Activated CD4-positive, alpha-beta T cell treated with anti-CD3 and anti-CD28 coated beads, Interleukin-2, amount 10 ng/mL, durations not matched to agents 7 days and 5 days (primary cell): ENCODE measurements at places on chromosomes 1 and 21.

GRCh38 chr1:178946855-178947676 is 76.2 kb upstream of the ANGPTL1 start:
- no peak overlapping the region for H3K27ac ChIP-seq
- H3K36me3 ChIP-seq, result no peaks in the 10 kb centered on the region
- H3K4me3 ChIP-seq, result no peak overlapping the region
- DNase-seq, result no peak
- peaks cover 4% of the 10 kb centered on the region for H3K27me3 ChIP-seq

GRCh38 chr1:77955709-77956108 is 23.2 kb downstream of the FUBP1 start:
- peaks cover 66% of the 10 kb centered on the region for H3K36me3 ChIP-seq
- H3K4me3 ChIP-seq, result no peak overlapping the region
- peaks cover 18% of the 10 kb centered on the region for H3K4me1 ChIP-seq
- DNase-seq, result no peak
- no peak overlapping the region for H3K27ac ChIP-seq
- no peaks in the 10 kb centered on the region for H3K27me3 ChIP-seq

GRCh38 chr1:154466921-154467417 is 35.0 kb upstream of the TDRD10 start:
- no peak overlapping the region for H3K27ac ChIP-seq
- H3K36me3 ChIP-seq, result peaks cover 2% of the 10 kb centered on the region
- H3K27me3 ChIP-seq, result no peaks in the 10 kb centered on the region
- no peak for DNase-seq
- H3K4me1 ChIP-seq, result peaks cover 56% of the 10 kb centered on the region
- no peak overlapping the region for H3K4me3 ChIP-seq

DNA sequence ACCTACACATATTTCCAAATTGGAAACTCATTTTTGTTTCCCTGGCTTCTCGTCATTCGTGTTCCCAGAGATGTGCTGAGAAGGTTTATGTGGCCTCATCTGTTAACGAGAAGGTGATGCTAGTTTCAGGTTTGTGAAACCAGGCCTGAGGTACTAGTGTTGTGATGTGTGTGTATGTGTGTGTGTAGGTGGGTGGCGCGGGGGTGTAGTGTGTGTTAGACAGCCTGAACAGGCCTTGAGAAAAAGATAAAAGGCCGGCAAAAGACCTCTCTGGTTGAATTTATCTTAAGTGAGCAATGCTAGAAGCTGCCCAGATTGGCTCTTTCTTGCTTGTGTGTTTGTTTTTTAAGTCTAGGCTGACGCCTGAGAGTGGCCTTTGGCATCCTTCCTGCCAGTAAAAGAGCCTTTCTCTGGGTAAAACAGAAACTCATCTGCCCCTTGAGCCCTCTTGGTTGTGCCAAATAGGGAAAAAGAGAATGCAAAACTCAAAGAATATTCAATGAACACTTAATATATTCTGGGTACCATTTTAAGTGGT is 65.8 kb upstream of the HSD17B7 start:
- no peaks in the 10 kb centered on the region for H3K4me1 ChIP-seq
- H3K27me3 ChIP-seq, result peaks cover 6% of the 10 kb centered on the region
- no peak overlapping the region for H3K4me3 ChIP-seq
- DNase-seq, result no peak
- no peak overlapping the region for H3K27ac ChIP-seq

- H3K27me3 ChIP-seq, result peaks cover 12% of the 10 kb centered on the region
- no peaks in the 10 kb centered on the region for H3K36me3 ChIP-seq
- H3K4me1 ChIP-seq, result peaks cover 8% of the 10 kb centered on the region
- DNase-seq, result no peak
Observed at GRCh38 chr21:42478504-42478903, 17.5 kb downstream of the RSPH1 start.

- H3K27me3 ChIP-seq, result no peaks in the 10 kb centered on the region
- H3K4me1 ChIP-seq, result no peaks in the 10 kb centered on the region
- no peak for DNase-seq
- no peak overlapping the region for H3K4me3 ChIP-seq
- no peak overlapping the region for H3K27ac ChIP-seq
Observed at GRCh38 chr1:52239708-52240001, 97.8 kb downstream of the ZFYVE9 start.

GRCh38 chr1:24149866-24150233 is 6.9 kb upstream of the IL22RA1 start:
- no peak for DNase-seq
- no peak overlapping the region for H3K4me3 ChIP-seq
- H3K27ac ChIP-seq, result peak overlapping the region; percentile 5
- H3K4me1 ChIP-seq, result peaks cover 20% of the 10 kb centered on the region
- peaks cover 24% of the 10 kb centered on the region for H3K27me3 ChIP-seq
- H3K36me3 ChIP-seq, result no peaks in the 10 kb centered on the region

DNA sequence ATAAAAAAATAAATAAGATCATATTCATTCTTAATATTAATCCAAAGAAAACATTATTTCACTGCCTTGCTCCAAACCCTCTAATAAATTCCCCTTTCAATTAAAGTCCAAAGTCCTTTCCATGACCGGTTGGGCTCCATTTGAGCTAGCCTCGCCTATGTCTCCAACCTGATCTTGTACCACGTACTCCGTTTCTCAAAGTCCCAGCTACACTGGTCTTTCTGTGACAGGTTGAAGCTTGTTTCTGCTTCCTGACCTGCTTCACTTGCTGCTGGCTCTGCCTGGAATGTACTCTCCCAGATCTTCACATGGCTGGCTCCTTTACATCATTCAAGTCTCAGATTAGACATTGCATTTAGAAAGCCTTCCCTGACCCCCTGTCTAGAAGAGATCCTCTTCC is 16.4 kb downstream of the RPL5 start:
- no peaks in the 10 kb centered on the region for H3K27me3 ChIP-seq
- DNase-seq, result no peak
- no peak overlapping the region for H3K27ac ChIP-seq
- peaks cover 5% of the 10 kb centered on the region for H3K4me1 ChIP-seq
- peaks cover 29% of the 10 kb centered on the region for H3K36me3 ChIP-seq
